Large intestine (tissue), 12 donors: ENCODE measurements at places on chromosomes 1 and 21.

- DNase-seq = no peak
Measured at GRCh38 chr1:180288940-180289339, 58.9 kb downstream of the LHX4 start.

DNA sequence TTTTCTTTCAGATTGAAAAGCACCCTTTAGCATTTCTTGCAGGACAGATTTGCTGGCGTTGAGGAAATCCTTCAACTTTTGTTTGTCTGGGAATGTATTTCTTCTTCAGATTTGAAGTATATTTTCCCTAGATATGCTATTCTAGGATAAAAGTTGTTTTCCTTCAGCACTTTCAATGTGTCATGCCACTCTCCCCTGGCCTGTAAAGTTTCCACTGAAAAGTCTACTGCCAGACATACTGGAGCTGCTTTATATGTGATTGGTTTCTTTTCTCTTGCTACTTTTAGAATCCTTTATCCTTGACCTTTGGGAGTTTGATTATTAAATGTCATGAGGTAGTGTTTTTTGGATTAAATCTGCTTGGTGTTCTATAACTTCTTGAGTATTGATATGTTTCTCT, 44.2 kb upstream of the CD55 start:
- DNase-seq = no peak

DNA sequence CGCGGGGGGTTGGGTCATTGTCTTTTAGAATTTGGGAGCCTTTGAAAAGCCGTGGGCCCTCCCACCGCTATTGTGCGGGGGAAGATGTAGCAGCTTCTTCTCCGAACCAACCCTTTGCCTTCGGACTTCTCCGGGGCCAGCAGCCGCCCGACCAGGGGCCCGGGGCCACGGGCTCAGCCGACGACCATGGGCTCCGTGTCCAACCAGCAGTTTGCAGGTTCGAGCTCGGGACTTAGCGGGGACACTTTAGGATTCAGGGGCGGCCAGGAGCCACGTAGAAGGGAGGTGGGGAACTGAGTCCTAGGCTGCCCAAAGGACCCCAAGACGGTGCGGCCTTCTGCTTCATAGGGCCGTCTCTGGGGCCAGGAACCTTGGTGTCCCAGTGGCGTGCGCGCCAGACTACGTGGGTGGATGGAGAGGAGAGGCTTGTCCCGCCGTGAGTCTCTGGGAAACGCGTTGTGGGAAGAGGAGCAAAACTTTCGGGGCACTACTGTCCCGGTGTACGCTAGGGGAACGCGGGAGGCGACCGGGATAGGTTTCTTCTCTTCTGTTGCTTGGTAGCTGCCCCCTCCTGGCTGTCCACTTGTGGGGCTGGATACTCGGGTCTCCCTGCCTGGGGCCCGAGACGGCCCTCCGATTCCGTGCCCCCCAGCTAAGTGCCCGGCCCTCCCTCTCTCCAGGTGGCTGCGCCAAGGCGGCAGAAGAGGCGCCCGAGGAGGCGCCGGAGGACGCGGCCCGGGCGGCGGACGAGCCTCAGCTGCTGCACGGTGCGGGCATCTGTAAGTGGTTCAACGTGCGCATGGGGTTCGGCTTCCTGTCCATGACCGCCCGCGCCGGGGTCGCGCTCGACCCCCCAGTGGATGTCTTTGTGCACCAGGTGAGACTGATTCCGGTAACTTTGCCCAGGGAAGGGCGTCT, at the start of gene LIN28A:
LIN28A (plus strand) TSS at position 112 of the 918 bp plus-strand sequence; CDS start at position 187, 75 bp downstream.
- no peak for DNase-seq

- no peak for DNase-seq
Measured at GRCh38 chr1:190949939-190950338, 472.3 kb upstream of the BRINP3 start.

DNA sequence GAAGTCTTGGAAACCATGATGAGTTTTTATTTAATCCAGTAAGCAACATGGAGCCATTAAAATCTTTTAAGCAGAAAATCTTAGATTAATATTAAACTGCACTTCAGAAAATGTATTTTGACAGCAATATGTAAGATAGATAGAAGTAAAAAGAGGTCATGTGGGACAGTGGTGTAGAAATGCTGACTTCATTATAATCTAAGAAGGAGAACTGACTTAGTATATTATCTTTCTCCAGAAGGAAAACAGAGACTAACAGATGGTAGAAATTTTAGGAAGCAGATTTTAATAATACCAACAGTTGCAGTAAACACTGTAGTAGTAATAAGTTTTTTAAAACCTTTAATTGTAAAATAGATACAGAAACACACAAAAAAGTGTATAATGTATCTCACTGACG, 272.9 kb downstream of the TPR start:
- DNase-seq = no peak

DNA sequence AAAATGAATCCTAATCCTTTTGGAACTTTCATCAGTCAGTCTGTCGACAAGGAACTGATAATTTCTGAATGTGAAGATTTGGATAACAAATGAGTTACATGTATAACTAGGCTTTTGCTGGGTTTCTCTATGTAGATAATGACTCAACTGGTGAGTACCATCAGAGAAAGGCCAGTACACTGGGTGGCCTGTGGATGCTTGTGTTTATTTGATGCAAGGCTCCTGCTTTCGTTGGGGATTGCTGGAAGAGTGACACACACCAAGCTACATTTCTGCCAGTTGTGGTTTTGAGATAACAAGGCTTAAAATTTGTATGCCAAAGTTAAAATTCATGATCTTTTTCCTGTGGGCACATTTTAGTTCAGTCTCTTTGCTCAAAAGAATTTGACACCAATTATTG, 115.7 kb upstream of the UBE2U start:
- DNase-seq = no peak
